Stimulated activated CD8-positive, alpha-beta memory T cell treated with anti-CD3 and anti-CD28 coated beads, Interleukin-2, amount 100 ng/mL, for 1 hour (primary cell): ENCODE measurements at places on chromosomes 3 and 15.

DNA sequence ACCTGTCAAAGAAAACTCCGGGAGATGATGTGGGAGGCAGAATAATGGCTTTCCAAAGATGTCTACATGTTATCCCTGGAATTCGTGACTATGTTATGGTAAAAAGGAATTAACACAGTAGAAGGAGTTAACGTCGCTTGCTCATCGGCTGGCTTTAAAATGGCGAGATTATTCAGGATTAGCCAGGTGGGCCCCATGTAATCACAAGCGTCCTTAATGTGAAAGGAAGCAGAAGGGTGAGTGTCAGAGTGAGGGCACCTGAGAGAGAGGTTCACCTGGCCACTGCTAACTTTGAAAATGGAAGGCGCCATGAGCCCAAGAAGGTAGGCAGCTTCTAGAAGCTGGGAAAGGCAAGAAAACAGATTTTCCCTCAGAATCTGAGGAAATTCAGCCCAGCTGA lies 557.2 kb downstream of the EPHB1 start:
- no peak for DNase-seq

DNA sequence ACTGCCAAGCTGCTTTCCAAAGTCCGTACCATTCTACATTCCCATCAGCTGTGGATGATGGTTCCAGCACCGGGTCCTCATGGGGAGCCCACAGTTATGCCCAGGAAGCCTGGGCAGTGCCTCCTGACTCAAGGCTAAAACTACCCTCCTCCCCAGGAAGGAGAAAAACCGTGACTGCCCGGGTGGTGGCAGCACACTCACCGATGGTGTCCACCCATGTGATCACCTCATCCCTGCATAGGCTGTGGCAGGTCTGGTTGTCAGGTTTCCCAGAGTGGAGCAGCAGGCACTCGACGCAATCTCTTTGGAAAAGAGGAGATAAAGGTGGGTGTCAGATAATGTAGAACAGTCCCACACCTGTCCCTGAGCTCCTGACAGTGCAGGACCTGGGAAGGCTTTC lies 38.6 kb downstream of the UMPS start:
- DNase-seq: no peak

DNA sequence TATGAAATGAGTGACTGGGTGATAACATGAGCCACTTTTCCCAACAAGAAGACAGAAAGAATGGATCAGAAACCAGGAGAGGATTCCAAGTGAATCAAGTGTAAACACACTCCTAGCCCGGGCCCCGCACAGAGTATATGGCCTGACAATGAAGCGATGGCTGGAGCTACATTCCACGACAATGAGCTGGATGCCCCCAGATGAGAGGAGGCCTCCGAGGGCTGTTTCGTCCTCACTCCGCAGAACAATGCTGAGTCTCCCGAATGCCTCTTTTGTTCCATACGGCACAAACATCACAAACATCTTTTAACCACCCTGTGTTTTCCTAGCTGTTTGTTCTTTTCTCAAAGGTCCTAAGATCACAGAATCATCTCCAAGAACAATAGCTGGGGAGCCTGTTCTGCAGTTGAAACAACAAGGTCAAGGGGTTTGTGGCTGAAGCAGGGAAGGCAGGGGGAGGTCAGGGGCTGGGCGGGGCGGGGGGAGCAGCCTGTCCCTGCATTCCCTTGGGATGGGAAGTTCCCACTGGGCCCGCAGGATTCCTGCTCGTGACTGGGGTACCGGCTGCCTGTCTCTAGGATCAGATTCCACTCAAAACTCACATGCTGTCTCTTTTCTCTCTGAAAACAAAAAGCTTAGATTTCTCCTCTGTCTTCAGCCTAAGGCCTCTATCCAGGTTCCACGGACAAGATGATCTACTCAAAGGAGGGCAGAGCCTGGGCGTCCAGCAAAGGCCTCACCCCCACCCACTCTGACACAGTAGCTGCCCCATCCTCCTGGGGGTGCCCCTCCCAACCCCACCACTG lies 151.3 kb downstream of the XXYLT1 start:
- DNase-seq: no peak

GRCh38 chr3:42660898-42661297 lies 7.4 kb downstream of the ZBTB47 start:
- DNase-seq: no peak

DNA sequence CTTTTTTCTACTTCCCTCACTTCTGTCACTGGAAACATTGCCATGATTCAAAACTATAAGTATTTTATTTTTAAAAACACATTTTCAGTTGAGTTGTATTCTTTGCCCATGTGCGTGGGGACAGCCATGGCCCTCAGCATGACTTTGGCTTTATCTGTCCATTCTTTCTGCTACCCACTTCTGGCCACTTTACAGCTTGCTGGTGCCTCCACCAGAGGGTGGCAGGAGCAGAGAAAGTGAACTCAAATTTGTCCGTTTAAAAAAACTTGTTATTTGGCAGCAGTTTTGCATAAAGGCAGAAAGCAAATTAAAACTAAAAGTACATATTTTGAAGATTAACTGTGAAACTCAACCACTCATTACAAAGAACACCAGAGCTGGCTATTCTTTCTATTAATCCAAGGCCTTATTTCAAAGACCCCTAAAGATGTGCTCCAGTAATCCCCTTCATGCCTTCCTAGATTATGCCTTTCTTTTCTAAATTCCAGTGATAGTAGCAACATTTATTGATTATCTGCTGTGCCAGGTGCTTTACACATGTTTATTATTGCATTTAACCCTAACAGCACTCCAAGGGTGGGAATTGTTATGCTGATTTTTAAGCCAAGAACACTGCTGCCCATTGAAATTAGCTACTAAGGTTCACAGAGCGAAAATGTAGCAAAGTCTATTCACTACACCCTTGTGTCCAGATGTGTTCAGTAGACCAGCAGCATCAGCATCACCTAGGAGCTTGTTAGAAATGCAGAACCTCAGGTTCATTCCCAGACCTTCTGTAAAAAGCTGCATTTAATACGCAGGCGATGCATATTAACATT lies 134.8 kb downstream of the THRB start:
- no peak for DNase-seq

DNA sequence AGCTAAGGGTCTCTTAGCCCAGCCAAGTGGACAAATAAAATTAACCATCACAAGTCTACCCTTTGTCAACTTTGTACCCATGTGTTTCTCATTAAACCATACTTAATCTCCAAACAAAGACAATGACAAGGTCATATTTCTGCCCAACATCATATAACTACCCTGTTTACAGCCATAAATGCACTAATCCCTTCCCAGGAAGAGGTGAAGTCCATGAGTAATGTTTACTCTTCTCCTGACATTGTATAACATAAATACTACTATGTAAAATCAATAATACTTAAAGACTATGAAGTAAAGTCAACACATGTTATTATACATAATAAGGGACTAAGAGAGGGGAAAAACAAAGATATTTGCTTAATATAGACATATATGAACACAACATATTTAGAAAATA lies 38.5 kb upstream of the FAN1 start:
- no peak for DNase-seq

DNA sequence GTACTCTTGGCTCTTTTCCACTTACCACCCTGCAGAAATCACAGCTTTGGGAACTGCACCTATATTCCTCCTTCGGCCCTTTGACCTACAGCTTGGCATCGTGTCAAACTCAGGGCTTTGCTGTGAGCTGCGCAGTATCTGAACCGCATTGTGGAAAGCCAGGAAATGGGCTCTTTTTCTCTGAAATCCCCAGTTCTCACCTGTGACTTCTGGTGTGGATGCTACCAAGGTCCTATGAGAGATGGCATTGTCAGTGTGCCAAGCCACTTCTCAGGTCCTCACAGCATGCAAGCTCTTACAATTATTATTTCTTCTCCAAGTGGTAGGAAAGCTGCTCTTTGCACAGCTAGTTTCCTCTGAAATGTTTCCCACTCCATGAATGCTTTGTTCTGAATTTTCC lies 450.6 kb upstream of the TBL1XR1 start:
- DNase-seq: no peak

DNA sequence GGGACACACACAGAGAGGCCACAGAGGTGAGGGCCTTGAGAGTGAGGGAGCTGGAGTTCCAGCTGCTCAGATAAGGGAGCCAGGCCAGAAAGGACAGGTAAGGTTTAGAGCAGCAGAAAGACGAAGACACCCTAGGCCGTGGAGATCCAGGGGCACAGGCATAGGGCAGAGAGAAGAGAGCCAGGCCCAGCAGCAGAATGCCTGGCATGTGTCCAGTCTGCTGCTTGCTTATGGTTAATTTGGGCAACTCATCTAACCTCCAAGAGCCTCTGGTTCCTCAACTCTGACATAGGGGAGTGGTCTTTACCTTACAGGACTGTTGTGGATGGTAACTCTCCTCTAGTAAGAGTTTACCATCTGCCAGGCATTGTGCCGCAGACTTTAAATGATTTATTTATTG lies 35.9 kb downstream of the STARD5 start:
- no peak for DNase-seq

DNA sequence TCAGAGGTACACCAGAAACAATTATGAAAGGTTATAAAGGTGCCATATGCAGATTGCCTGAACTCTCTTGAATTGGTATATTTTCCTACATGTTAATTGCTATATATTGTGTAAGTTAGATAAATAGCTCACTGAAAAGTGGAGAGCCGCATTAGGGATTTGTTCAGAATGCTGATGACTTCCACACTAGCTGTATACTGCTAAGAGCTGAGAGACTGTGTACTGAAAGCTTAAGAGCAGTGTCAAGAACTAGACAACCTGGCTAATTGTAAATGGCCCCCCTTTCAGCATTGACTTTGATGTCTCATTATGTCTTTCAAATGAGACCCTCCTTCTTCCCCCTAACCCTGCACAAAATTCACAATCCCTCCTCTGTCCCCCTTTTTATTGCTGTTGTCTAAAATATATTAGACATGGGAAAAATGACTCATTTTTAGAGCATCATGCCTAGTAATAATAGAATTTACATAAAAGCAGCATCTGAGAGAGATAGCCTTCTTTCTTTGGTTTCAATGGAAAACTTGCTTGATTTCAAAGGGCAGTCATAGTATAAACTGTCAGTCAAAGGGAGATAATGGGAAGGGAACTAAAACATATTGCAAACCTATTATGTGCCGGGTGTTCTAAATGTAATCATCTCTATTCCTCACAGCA lies 34.7 kb upstream of the GREM1 start:
- DNase-seq: no peak

- no peak for DNase-seq
Measured at GRCh38 chr3:73484656-73485248, 140.0 kb downstream of the PDZRN3 start.

- no peak for DNase-seq
Measured at GRCh38 chr15:80208758-80209734, 43.0 kb downstream of the CTXND1 start.

- DNase-seq: no peak
Measured at GRCh38 chr15:101664303-101664913, 12.2 kb upstream of the TM2D3 start.

DNA sequence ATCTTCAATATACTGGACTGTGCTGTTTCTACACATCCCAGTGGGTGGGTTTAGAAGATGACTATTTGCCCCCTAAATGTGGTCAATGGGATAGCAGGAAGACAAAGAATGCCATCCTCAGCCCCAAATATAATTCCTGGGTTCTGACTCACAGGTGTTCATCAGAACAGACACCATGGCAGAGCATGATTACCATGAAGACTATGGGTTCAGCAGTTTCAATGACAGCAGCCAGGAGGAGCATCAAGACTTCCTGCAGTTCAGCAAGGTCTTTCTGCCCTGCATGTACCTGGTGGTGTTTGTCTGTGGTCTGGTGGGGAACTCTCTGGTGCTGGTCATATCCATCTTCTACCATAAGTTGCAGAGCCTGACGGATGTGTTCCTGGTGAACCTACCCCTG lies 3.0 kb downstream of the CXCR6 start:
- no peak for DNase-seq

- DNase-seq: no peak
Measured at GRCh38 chr3:187544326-187544725, 125.9 kb downstream of the SST start.

DNA sequence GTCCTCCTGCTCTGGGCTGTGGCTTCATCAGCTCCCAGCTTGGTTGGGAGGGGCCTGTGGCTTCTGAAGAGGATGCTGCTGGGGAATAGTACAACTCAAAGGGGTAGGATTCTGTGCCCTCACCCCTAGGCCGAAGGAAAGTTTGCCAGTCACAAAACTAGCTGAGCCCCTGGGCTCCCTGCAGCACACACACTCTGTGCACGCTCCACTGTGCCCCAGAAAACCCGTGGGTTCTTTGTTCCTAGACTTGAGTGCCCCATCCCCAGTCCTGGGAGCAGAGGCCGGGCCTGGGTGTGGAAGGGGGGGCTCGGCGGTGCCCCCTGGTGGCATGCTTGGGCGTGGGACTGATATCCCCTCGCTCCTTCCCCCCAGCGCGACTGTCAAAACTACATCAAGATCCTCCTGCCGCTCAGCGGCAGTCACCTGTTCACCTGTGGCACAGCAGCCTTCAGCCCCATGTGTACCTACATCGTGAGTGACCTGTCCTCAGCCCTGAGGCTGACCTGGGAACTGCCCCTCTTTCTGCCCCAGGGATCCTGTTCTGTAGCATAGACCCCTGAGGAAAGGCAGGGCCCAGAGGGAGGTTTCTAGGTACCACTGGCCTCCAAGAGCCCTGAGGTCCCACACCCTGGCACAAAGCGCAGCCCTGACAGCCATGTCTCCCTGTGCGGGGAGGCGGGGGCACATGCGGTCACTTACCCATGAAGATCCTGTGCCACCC lies 14.2 kb downstream of the CIB1 start:
- DNase-seq: peak; percentile 41

DNA sequence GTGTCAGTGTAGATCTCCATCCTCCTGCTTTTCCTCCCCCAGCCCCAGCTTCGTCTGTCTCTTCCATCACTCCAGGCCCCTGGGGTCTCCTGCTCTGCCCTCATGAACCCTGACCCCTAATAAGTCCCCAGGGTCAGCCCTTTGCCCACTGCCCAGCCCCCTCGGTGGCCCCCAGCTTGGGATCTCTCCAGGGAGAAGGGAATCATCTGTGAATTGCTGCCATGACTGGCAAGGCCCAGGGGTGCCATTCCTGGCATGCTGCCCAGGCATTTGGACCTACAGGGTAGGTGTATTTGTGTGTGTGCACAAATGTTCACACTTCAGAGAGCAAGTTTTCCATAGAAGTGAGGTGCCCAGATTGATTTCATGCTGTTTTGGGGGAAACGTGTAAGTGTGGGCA lies 5.9 kb upstream of the TBC1D21 start:
- no peak for DNase-seq

DNA sequence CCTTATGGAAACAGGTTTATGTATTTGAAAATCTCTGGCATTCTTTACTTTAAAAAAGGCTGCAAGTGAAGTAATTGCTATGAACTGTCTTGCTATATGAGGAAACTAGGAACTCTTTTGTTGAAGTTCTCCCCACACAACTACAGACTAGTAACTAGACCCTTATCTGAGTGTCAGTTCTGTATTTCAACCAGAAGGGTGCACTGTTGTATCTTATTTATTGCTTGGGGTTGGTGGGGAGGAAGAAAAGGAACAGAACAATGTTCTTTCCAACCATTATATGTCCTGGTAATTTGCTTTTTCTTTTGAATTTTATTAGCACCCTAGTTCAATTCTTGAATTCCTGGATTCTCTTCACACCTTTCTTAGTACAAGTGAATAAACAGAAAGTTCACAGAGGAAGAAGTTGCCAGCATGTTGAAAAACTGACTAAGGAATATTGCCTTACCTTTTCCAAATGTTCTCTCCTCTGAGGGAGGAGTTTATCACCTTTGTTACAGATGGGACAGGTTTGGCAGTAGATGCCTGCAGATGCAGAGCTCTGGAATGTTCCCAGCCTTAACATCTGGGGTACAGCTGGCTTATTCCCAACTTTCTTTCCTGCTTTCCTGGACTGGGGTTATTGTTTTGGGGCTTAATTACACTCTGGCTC lies 162.4 kb upstream of the CFAP20DC start:
- no peak for DNase-seq

GRCh38 chr3:193552923-193553322 lies 1.8 kb downstream of the ATP13A4 start:
- no peak for DNase-seq
